ENCODE measurements at places on chromosomes 12 and 14.

DNA sequence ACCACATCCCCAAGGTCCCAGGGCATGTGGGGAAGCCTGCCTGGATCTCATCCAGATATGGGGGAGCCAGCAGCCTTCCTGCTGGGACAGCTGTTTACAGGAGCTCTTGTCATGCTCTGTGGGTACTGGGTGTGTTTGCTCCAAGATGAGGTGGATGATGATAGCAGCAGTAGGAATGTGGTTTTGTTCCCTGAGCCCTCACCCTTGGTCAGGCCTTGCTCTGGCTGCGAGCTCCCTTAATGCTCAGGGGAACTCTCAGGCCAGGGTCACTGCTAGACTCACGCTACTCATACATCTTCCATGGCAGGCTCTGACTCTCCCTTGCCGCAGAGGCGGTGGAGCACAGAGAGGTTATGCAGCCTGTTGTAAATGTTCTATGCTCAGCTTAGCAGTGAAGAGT, 990.3 kb downstream of the AACS start:
- DNase-seq: no peak

- DNase-seq: no peak
These were observed 191.5 kb upstream of the C14orf180 start for GRCh38 chr14:104388011-104388521.

DNA sequence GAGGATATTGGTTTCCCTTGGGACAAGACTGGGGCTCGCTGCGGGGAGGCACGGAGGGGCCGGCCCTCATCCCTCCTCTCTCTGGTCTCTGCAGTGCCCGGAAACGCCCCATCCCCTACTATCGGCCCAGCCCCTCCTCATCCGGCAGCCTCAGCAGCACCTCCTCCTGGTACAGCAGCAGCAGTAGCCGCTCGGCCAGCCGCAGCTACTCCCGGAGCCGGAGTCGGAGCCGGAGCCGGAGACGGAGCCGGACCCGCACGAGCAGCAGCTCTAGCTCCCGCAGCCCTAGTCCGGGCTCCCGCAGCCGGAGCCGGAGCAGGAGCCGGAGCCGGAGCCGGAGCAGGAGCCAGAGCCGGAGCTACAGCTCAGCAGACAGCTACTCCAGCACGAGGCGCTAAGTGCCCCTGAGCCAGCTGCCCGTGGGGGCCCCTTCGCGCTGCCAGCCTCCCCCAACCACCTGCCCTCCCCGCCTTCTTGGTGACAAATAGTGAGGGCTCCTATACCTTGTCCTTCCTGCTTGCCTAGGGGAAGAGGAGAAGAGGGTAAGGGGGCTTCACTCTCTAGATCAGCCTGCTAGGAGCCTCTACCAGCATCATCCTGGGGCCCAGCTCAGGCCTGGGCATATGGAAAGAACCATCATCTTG, 22.2 kb upstream of the HSPB8 start:
- DNase-seq: no peak

- no peak for DNase-seq
These were observed 124.6 kb downstream of the RFLNA start for GRCh38 chr12:124419292-124420040.

GRCh38 chr12:49967777-49968250, 4.9 kb upstream of the AQP6 start:
- DNase-seq: no peak
